ENCODE measurements at places on chromosomes 13 and 19. TPM values are rescaled to one million over a fixed set of nuclear protein-coding genes. Genes with fewer than 3 reads are reported as not detected.

C19orf81 gene
- not detected for total RNA-seq

PLIN5 gene
- total RNA-seq = not detected

LILRB4 gene
- not detected for total RNA-seq

TSKS gene
- total RNA-seq = not detected

RASIP1 gene
- total RNA-seq = 2.9 TPM

DNA sequence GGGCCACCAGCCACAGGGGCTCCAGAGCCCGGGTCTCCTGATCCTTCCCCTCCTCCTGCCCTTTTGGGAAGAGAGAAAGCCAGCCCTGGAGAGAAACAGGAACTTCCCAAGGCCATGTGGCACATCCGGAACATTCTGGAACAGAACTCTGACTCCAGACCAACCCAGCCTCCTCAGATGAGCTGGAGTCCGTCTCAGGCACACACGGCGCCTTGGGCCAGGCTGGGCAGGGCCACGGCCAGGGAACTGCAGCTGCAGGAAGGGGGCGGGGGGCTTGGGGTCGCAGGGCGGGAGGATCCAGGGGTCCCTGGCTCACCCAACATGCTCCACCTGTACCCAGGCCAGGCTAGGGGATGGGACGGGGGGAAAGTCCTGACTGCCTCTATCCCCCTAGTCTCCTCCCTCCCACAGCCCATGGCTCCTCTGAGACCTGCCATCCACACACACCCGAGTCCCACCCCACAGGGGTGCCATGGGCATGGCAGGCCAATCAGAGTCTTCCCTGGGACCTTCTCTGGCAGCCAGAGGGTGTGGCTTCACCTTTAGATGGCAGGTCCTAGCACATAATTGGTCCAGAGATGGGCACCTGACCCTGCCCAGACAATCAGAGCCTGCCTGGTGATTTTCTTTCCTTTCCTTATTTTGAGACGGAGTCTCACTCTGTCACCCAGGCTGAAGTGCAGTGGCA is 22.9 kb downstream of the SBNO2 start:
- DNase-seq = no peak

- peak; percentile 82 for DNase-seq
Observed at GRCh38 chr19:55206664-55207500, 2.4 kb downstream of the PTPRH start.

DNA sequence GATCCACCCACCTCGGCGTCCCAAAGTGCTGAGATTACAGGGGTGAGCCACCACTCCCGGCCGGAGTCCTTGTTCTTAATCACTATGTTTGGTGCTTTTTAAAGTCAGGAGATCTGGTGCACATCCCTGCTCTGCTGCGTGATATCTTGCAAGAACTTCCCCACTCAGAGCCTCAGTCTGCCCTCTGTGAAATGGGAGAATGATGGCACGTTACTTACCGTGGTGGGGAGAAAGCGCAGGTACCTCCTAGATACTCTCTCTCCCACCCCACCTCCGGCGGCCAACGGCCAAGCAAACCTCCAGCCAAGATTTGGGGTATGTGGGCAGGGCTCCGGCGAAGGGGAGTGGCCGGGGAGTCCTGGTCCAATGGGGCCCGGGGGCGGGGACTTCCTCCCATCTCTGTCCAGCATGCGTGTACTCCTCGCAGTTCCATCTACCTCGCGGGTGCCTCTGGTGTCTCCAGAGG is at the start of gene RYR1:
TSS of gene RYR1 (plus strand) at position 424 of the 466 bp plus-strand sequence. CDS start 139 bp downstream, outside the sequence.
- DNase-seq = peak; percentile 5

DNA sequence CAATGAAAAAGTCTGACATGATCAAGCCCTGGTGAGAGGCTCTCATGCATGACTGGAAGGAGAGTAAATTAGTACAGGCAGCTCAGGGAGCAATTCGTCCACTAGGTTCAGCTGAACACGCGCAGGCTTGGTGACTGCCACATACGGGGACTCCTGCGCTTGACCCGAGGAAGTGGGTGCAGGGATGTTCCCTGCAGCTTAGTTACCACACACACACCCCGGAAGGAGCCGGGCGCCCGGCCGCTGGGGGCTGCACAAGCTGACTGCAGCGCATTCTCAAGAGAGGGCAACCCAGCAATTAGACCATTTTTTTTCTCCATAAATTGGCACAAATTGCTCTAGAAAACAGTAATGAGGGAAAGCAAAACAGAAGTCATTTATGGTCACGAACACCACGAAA is 23.0 kb upstream of the MIER2 start:
- no peak for DNase-seq

GRCh38 chr13:91946498-91947070 is 548.2 kb downstream of the GPC5 start:
- peak; percentile 13 for DNase-seq

GRCh38 chr19:38245826-38246498 is 10.2 kb downstream of the PPP1R14A start:
- no peak for DNase-seq

GRCh38 chr13:21232196-21232595 is 55.7 kb downstream of the MRPL57 start:
- no peak for DNase-seq

DNA sequence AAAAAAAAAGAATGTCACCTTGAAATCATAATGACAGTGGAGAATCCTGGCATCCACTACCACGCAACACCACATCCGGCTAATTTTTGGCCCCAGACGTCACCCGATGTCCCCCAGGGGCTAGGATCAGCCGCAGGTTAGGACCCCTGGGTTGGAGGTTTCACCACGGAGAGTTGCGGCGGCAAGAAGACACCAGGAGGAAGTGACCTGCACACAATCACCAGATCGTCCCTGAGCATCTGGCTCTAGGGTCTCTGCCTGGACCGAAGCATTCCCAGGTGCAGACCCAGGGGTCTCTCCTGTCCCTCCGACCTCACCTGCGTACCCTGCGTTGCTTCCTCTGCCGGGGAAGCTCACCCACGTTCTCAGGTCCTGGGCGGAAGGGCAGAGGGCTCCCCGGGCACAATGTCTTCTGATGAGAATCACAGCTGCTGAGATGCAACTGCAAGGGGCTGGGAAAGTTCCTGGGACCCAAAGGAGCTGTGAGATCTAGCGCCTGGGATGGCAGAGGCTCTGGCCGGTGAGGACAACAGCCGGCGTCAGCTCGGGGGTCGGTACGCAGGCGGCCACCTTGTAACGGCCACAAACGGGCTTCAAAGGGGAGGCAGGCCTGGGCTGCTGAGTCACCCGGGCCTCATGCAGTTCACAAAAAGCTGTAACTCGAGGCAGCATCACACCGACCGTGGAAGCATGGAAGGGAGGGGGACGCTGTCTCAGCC is 111.2 kb downstream of the GADD45B start:
- DNase-seq = no peak

All from bronchial epithelial cell (primary cell).